ENCODE measurements at places on chromosomes 3 and 15.

DNA sequence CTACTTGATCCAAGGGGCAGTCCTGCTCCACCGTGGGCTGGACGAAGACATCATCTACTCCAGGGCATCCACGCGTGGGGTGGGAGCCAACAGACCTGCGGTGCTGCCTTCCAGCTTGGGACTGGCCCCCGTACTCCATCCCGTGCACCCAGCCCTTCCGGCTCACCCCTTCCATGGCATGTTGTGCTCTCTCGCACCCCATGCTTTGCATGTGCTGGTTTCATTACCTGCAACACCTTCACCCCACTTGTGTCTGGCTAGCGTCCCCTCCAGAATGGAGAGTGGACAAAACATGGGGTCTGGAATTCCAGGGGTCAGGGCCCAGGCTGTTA lies 30.2 kb downstream of the SEMA7A start:
- DNase-seq, result no peak

DNA sequence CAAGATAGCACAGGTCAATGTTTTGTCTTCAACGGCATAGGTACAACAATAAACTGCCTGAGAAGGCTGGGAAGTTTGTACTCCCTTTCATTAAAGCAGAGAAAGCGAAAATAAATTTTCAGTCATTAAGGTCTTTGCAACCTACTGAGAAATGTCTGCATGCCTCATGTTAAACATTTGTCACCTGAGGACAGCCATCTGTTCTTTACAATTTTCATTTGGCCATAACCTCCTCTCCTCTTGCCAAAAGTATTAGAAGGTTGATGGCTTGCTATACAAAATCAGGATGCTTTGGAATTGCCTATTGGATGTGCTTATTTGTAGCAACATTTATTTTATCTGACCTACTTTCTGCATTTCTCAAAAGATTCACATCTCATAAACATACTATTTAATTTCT lies 122.7 kb downstream of the GOLIM4 start:
- no peak for DNase-seq

- peak; percentile 62 for DNase-seq
Measured at GRCh38 chr3:65672871-65673815, 365.6 kb downstream of the MAGI1 start.

DNA sequence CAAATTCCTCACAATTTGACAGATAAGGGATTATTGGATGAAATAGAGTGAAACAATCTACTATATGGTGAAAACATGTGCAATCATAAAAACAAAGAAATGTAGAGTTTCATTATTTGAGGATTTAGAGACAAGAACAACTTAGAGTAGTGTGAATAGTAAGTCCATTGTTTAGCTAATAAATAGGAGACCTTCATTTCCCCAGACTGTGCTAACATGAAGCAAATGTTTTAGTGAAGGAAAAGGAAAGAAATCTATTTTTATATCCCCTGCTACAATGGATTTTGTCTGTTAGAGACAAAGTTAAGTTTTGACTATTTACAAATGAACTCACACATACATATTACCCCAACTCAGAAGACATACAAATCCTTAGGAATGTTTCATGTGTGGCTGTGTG lies 77.8 kb downstream of the EFL1 start:
- DNase-seq, result no peak

GRCh38 chr3:147943265-147943945 lies 534.2 kb downstream of the ZIC1 start:
- DNase-seq, result no peak

GRCh38 chr3:58535531-58536500 lies 1.2 kb downstream of the ACOX2 start:
- no peak for DNase-seq

DNA sequence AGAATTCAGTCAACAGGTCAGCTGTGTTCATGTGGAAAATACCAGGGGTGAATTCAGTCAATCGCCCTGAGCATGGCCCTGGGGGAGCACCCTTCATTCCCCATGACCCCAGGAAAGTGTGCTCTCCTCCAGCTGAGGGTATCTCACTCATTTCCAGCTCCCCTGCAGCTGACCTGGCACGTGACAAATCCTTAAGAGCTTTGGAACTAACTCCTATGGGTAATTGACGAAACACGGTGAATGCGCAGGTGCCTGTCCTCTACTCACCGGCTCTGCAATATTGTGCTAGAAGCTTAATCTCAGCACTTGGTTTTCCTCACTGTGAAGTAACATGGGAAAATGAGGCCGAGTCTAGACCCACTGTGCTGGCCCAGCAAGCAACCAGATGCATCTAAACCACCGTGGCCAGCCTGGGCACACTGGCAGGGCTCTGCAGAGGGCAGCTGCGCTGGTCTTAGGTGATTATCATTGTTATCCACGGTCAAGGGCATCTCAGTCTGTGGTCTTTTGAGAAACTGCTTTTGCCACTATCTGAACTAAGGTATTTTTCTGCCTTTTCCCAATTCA lies 63.1 kb downstream of the SPSB4 start:
- no peak for DNase-seq

- no peak for DNase-seq
Measured at GRCh38 chr15:78492872-78493271, 14.5 kb upstream of the HYKK start.

- DNase-seq, result no peak
Measured at GRCh38 chr3:160464321-160464720, 14.7 kb upstream of the TRIM59 start.

- DNase-seq, result no peak
Measured at GRCh38 chr15:101293122-101293521, 1.9 kb downstream of the SNRPA1 start.

DNA sequence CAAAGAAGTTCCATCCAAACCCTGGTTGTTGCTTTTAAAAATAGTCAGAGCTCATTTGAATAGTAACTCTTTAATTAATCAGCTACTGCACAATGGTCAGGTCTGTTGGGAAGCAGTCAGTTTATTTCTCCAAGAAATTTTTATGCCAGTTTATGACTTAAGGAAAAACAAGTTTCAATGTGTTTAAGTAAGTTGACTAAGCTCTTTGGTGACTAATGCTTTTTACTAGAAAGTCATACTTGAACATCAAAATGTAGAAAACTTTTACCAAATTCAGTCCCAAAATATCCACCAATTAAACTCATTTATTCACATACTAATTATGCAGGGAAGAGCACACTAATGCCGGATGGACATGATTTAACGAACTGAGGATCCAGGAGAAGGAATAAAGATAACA lies 22.1 kb downstream of the PRICKLE2 start:
- DNase-seq, result no peak

DNA sequence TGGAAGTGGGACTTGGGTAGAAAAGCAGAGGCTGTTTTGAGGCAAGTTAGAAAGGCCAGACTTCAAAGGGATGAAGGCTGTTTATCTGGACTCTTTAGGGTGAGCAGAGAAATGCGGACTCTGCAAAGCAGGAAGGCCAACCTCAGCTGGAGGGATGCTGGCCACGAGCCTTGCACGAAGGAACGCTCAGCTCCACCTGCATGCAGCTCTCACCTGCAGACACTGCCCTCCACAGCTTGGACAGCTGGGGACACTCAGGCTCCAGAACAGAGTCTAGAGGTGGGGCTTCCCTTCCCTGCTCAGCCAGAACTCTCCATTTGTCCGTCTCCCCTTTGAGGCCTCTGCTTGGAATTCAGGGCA lies 229.7 kb downstream of the ADAMTS17 start:
- no peak for DNase-seq

GRCh38 chr15:35583863-35584528 lies 38.0 kb upstream of the DPH6 start:
- DNase-seq, result no peak

DNA sequence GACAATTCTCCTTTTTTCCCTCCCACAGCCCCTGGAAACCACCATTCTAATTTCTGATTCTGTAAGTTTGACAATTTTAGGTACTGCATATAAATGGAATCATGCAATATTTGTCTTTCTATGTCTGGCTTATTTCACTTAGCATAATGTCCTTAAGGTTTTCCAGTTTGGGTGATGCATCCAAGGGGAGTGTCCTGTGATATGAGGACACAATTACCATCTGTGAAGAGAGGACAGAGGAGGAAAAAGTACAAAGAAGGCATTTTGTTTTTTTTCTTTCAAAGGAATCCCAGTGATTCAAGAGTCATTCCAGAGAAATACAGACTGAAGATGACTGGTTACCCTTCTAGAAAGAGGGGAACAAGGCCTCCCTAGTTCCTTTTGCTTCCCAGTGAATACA lies 514.7 kb upstream of the TGFBR2 start:
- no peak for DNase-seq

DNA sequence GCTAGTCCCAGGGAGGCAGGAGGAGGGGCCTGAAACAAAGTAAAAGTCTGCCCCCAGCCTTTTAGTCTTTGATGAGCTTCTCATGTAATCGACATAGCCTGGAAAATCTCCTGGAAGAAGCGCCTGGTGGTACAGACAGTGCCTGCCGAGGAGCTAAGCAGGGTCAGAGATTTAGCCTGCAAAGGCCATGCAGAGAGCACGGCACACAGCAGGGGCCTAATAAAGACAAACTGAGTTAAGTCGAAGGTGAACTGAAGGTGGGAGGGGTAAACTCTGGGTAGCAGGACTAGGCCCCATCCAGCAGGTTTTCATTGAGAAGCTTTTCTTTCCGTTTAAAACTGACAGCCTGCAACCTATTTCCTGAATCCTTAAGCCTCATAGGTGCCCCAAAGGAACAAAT lies 115.5 kb upstream of the ABHD17C start:
- no peak for DNase-seq

DNA sequence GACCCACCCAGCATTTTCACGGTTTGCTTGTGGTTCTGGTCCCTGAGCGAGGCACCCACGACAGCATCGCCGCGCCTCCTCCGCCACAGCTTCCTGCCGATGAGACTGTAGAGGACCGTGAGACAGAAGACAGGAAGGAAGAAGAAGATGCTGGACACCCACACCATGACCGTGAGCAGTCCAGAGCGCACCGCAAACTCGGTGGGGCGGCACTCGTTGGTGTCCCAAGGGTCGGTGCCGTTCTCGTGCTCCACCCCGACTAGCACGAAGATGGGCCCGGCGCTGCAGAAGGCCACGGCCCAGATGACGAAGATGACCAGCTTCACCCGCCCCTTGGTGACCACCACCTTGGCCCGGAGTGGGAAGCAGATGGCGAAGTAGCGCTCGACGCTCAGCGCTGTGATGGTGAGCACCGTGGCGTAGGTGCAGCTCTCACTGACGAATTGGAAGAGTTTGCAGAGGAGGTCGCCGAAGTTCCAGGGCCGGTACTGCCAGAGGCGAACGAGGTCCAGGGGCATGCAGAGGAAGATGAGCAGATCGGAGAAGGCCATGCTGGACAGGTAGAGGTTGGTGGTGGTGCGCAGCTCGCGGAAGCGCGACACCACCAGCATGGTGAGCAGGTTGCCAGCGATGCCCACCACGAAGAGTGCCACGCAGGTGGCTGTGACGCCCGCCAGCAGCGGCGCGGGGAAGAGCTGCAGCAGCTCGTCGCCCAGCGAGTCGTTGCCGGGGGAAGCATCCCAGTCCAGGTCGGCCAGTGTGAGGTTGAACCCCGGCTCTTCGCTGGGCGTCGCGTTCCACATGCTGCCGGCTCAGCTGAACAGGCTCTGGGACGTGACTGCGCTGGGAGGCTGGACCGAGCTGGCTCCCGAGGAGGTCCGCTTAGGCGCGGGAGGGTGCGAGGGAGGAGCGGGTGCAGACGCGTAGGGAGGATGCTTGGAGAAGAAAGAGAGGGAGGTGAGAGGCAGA lies at the start of gene GHSR:
GHSR (minus strand) TSS at position 846 of the 969 bp plus-strand sequence; CDS start at position 803, 43 bp downstream.
- no peak for DNase-seq

GRCh38 chr3:49734752-49735151 lies 11.0 kb upstream of the GMPPB start:
- no peak for DNase-seq

GRCh38 chr3:195450731-195451229 lies 8.0 kb upstream of the ACAP2 start:
- DNase-seq, result peak; percentile 42

GRCh38 chr15:31472636-31473384 lies 146.2 kb downstream of the KLF13 start:
- no peak for DNase-seq

DNA sequence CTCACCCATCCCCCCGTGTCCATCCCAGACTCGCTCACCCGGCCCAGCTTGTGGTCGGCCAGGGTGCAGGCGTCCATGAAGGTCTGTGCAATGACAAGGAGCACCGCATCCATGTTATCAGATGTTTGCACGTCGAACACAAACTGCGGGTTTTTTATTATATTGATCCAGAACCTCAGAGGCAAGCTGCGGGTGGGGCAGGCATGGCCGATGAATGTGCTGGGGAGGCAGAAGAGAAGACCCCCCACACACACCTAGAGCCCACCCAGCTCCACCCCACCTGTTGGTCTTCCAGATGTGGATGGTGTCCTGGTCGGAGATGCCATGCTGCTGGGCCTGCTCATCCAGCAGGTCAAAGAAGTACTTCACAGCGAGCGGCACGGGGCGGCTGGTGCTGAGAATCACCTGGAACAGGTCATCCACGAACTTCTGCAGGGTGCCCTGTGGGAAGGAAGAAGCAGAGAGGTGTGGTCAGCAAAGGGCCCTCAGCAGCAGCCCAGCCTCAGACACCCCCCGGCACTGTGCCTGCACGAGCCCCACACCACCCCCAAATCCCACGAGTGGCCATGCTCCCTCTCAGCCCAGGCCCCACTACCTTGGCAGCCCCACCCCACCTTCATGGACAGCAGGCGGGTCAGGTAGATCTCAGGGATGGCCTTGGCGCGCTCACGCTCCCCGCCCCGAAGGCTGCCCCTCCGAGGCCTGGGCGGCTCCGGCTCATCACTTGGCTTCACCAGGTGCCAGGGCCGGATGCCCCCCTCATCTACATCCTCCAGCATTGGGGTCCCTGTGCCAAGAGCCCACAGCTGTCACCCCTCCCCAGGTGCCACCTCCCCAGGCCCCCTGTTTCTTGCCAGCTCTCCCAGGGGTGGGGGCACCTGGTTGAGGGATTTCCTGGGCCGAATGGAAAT lies 20.3 kb downstream of the PLXNB1 start:
- DNase-seq, result peak; percentile 1

GRCh38 chr3:31197941-31198340 lies 303.5 kb upstream of the GADL1 start:
- DNase-seq, result no peak

DNA sequence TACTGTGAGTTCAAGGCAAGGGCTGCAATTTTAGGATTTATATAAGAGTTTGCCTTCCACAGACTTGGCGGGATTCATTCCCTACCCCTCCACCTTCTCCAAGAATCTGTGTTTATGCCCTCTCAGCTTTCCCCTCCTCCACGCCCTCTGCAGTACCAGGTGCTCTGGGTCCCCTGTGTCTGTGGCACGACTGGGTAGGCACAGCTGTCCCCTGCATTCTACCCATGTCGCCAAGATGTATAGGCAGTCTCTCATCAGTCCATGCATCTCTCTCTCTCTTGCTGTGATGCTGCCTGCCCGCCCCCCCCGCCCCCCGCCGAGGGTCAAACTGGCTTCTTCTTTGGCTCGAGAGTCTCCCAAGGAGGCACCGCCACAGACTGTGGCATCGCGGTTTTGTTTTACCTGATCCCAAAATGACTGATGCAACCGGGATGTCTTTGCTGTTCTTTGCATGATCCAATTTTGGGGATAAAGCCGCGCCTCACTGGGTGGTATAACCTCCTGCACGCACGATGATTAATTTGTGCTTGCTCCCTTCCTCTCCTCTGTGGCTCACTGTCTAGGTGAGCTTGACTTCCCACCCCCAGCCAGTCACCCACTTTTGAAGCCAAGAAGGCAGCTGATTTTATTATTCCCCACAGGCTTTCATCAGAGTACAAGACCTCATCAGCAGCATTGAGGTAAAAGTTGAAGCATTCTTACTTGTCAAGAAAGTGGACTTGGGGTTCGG lies 43.7 kb downstream of the EFCAB12 start:
- no peak for DNase-seq
